ENCODE measurements at places on chromosomes 3 and 15.

GRCh38 chr3:124934577-124934976, at the start of gene MUC13:
Gene MUC13, minus strand, starts transcription at chr3:124934751. Its CDS starts 39 bp downstream, at chr3:124934712.
- DNase-seq = no peak

- no peak for DNase-seq
Measured at GRCh38 chr15:85749261-85750151, 45.2 kb downstream of the KLHL25 start.

DNA sequence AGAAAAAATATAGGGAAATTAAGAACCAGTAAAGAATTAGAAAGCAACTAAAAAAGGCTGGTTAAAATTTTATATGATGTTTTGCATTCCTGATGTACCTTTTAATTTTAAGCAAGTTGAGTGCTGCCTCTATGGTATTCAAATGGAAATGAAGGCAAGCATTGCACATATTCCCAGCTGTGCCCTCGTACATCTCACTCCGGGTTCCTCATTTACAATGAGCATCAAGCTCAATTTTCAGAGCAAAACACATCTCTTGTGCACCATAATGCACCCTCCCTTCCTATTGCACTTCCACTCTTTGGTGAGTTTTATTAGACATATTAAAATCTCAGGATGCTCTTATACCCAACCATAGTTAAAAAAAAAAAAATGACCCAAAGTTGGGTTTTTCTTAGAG, 267.9 kb downstream of the CHST2 start:
- DNase-seq = no peak

DNA sequence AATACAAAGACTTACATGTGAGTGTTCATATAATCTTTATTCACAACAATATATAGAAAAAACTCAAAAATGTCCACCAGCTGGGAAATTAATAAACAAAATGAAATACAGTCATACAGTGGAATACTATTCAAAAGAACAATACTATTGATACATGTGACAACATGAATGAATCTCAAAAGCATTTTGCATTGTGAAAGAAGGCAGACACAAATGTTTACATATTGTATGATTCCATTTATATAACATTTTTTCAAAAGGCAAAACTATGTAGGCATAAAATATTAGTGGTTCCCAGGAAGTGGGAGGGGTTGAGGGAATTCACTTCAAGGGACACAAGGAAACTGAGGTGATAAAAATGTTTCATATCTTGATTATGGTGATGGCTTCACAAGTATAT, 303.2 kb downstream of the CTNNB1 start:
- DNase-seq = no peak

GRCh38 chr3:30608598-30608947, 2.2 kb downstream of the TGFBR2 start:
- DNase-seq = no peak

GRCh38 chr3:63353383-63353782, 75.3 kb downstream of the SYNPR start:
- no peak for DNase-seq

DNA sequence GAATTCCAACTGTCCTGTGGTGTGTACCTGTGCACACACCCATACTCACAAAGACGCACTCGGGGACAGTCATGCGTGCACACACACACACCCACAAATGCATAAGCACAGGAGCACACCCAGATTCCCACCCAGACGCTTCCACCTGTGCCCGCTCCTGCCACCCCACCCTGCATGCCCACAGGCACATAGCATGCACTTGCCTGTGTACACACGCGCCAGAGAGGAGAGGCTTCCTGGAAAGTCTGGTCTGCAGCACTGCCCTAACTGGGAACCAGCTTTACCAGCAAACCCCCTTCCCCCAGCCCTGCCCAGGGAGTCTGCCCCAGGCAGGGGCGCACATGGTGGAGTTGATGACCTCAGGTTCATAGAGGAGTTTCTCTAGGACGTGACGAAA, 246.2 kb downstream of the UACA start:
- no peak for DNase-seq

- no peak for DNase-seq
Measured at GRCh38 chr3:194447161-194447560, 39.6 kb downstream of the ATP13A3 start.

DNA sequence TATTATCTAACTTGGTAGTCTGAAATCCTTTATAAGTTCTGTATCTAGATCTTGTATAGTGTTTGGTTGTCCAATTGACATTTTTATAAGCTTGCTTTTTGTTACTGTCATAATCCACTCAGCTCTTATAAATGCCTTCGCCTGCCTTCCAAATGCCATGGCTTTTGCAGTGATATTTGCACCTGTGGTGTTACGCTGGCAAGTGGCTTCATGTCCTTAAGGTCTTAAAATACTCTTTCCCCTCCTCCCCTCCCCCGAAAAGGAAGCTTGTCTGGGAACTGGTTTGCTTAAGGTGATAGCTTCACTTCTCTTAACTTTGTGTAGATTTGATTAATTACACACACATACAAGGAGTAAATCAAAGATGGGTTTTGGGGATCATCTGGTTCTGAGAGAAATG, 62.0 kb downstream of the ABHD2 start:
- no peak for DNase-seq

DNA sequence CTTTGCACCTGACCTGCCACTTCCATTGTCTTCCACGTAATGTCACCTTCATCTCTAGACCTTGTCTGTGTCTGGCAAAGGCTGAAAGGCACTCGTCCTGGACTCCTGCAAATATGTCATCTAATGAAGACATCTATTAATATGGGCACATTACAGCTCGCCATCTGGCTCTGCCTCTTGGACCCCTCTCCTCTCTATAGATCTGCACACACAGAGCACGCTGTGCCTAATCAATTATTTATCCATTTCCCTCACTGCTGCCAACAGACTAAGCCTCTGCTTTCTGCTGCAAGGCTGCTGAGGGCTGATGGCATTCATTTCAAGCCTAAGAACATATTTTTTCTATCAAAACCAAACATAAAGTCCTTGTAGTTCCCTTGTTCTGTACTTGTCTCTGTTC, 573.0 kb downstream of the TUSC7 start:
- no peak for DNase-seq

DNA sequence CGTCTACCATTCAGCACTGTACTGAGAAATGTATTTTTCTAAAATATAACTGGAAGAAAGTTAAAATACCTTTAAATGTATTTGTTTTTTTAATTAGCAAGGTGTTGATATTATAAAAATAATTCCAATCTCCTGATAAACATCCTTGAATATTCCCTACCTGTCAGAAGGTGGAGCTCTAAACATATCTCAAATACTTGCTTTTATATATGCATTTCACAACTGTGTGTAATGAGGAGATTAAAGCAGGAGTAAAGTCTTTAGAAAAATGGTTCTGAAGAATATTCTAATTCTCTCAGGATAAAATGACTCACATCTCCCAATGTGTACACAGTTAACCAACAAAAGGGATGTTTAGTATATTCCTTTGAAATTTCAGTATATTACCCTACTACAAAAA, 422.7 kb downstream of the PLCL2 start:
- DNase-seq = no peak

DNA sequence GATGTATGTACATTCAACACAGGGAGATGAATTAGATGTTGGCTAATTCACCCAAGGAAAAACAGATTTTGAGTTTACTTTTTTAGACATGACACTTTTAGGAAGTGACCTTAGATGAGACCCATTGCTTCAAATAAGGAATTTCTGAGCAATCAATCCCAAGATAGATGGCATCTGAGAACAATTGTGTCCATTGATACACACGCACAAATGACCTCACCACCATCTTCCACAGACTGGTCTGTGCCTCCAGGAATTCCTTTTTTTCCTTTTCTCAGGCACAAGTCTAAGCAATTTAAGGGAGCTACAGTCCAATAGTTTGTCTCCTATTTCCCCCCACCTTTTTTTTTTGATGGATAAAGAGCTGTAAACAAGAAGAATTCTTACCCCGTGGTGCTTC, 265.3 kb downstream of the TBL1XR1 start:
- no peak for DNase-seq

- no peak for DNase-seq
Measured at GRCh38 chr3:153704115-153704514, 417.1 kb upstream of the ARHGEF26 start.

Data from GF-D8 (cell line).